CD4-positive, alpha-beta T cell treated with Interleukin-15 for 1 hour (primary cell): ENCODE measurements at places on chromosomes 11 and 22.

DNA sequence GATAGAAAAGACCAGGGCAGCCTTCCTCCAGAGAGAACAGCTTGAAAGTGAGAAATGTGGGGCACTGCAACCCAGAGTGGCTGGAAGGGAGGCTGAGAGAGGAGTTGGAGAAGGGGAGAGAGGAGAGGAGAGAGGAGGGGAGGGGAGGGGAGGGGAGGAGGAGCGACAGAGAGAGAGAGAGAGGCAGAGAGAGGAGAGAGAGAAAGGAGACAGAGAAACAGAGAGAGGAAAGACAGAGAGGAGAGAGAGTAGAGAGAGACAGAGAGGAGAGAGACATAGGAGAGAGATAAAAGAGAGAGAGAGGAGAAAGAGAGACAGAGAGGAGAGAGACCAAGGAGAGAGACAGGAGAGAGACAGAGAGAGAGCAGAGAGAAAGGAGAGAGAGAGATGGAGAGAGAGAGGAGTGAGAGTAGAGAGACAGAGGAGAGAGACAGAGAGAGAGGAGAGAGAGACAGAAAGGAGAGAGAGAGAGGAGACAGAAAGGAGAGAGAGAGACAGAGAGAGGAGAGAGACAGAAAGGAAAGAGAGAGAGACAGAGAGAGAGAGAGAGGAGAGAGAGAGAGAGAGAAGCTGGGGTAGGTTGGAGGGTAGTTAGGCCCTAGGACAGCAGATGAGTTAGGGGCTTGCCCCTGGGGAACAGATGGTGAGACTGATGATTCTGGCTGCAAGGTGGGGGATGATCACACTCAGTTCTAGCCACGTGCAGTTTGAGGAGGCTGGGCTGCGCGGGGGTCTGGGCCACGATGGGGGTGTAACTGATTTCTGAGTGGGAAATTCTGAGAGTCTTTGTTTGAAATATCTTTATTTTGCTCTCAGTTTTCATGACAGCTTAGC, 8.5 kb upstream of the SCYL1 start:
- no peak for DNase-seq

- no peak for DNase-seq
Observed at GRCh38 chr11:126868741-126869140, 131.8 kb downstream of the KIRREL3 start.

GRCh38 chr22:49136041-49136815, 691.4 kb downstream of the BRD1 start:
- no peak for DNase-seq

DNA sequence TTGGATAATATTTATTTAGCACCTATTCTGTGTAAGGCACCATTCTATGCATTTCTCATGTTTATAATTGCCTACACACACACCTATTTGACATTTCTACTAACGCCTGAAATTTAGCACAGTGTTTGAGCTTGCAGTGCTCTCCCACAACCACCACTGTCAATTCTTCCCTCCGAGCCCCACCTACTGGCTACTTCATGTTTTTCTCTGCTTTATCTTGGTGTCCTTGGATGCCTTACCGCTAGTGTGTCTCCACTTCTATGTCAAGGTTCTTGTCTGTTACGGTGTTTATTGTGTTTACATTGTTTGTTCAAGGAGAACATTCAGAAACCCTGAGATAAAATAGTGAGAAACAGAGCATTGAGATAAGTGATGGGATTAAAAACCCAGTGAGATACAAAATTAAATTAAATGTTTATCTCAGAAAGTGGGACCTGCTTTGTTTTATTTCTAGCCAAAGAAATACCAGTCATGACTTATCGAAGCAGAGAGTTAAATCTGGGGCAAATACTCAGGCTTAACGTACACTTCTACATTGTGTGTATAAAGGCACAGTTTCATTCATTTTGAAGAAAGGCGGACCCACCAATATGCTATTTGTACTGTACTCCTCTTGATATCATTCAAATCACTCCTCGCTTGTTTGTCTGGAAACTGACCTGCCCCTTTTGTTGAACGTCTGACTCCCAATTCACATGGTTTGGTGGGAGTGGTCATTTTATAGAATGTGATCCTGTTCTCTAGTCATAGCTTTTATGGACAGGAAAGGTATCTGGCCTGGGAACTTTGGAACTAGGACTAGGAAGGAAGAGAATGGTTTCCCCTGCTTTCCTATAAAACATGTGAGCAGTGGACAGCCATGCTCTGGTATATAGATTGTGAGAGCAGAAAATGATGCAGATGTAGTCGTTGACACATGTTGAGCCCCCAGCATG, 39.2 kb upstream of the SLC36A4 start:
- no peak for DNase-seq

GRCh38 chr11:59616396-59616982, 915 bp upstream of the OSBP start:
- DNase-seq: no peak

DNA sequence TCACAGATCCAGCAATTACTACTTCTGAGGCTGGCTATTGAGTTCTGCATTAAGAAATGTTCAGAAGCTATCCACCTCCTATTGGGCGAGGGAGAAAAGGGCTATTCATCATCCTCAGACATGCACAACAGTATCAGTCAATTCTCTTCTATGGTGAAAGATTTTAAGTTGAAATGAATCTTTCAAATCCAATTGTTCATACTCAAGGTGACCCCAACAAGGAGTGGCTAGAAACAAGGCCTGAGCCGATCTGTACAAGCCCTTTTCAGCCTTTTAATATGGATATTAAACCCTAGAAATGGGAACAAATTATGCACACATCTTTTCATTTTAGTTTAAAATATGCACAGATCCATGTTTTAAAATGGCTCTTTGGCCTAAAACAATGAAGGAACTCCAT, 303.5 kb upstream of the PITPNB start:
- no peak for DNase-seq

GRCh38 chr11:120034881-120035630, 102.9 kb downstream of the TRIM29 start:
- DNase-seq: no peak

DNA sequence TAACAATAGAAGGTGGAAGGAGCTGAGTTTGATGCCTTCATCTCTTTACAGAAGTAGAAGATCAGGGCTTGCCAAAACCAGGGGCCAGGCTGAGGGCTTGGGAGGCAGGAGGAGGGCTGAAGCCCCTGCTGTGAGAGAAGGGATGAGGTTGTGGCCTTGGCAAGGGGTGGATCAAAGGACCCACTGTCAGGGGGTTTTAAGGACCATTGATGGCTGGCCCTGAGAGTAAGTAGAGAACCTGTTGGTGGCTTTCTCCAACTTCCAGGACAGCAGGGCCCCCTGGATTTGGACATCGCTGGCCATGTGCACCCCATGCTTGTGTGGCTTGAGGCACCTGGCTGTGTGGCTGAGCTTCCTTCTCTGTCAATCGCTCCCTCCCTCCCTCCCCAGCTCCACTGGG, 927.7 kb downstream of the TBC1D22A start:
- no peak for DNase-seq

DNA sequence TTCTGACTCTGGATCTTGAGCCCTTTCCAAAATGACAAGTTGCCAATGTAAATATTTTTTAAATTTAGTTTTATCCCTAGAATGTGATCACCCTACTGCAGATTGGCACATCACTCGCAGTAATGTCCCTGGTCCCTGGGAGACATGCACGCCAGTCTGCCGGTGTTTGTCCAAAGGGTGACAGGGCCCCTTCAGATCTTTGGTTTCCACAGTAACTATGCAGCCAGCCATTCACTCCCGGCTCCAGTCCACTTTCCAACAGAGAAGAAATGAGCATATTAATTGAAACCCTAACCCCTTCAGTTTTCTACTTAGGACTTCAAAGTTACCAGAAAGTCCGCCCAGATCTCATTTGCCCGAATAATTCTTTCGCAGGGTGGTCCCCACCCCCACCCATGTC, 25.8 kb upstream of the RASSF10 start:
- no peak for DNase-seq

DNA sequence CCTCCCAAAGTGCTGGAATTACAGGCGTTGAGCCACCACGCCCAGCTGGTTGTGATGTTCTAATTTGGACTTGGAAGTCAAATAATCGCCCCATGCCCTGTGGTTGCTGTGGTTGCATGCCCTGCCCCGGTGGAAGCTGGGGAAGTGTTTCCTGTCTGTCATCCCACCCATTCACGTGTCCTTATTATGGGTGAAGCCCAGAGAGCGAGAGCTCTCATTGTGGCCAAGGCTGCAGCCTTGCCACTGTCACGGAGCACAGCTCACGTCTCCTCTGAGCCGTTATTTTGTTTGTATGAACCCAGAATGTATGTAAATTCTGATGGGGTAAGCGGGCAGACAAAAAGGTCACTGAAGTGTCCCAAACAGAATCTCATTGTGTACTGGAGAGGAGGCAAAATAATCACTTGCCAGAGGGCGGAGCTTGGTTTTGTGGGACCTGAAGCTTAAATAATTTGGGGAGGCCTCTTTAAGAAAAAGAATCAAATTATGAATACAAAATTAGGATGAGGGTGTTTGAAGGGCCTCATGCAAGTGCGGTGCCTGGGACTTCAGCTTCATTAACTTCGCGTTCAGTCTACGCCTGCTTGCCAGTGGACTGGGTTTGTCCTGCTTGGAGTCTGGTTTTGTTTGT, 25.8 kb upstream of the TREH start:
- peak; percentile 57 for DNase-seq

- DNase-seq: no peak
Observed at GRCh38 chr11:8080674-8081590, at the start of gene TUB. Gene TUB, plus strand, starts transcription at chr11:8081211. Its CDS starts 300 bp downstream, at chr11:8081511.
